ENCODE measurements at places on chromosomes 12 and 14.

- no peak for DNase-seq
Observed at GRCh38 chr12:49961993-49962764, 507 bp downstream of the AQP5 start.

- no peak for DNase-seq
Observed at GRCh38 chr12:21568115-21568514, 36.5 kb downstream of the GYS2 start.

DNA sequence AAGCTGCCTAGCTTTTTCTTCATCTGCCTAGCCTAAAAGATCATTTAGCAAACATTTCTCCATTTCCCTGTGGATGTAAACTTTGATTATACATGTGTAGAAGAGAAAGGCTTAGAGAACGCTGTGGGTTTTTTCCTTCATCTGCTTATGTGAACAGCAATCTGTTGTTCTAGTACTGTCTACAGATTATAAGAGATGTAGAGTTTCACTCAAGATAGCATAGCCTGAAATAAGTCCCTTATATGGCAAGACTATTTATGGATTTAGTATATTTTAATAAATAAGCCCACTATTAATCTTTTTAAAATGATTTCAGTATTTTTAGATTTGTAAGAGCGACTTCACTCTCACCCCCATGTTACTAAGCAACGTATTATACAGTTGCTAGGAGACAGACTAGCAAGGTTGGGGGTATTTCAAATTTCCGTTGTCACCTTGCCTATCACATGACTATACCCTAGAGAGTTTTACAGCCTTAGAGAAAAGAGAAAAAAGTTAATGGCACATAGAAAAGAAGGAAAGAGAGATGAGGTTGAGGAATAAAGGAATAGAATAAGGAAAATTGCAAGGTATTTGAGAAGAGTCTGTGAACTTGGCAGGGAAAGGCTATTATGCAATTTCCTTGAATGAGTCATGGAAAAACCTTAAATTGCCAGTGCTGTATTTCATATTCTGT, 12.2 kb upstream of the TUBA1A start:
- no peak for DNase-seq

DNA sequence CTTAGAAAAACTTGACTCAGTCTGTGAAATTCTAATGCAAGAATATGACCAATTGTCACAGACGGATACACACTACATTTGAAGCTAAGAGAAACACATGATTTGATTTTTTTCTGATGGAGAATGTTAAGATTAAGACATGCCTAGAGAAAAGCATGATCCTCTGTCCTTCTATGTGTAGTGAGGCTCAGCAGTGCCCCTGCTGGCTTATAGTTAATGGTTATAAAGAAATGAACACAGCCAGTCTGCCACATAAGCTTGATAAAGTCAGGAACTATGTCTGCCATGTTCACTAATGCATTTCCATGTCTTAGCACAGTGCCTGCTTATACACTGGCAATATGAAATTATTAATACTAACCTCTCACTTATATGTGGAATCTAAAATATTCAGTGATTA, 168.1 kb upstream of the DAAM1 start:
- DNase-seq, result no peak

DNA sequence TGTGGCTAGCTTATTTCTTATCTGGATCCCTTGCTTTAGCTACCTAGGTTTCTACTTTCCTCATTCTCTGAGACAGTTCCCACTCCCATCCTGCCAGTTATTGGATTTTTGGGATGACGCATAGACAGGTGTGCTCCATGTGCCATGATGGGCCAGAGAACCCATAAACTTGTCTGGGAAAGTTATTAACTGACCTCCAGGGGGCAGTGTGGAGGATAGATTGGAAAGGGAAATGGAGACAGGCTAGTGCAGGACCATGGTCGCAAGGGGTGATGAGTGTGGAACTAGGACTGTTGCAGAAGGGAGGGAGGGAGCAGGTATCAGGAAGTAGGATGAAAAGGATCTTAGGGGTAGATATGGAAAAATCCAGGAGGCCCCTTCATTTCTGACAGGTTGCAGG, 80.3 kb downstream of the ESRRB start:
- DNase-seq, result no peak

DNA sequence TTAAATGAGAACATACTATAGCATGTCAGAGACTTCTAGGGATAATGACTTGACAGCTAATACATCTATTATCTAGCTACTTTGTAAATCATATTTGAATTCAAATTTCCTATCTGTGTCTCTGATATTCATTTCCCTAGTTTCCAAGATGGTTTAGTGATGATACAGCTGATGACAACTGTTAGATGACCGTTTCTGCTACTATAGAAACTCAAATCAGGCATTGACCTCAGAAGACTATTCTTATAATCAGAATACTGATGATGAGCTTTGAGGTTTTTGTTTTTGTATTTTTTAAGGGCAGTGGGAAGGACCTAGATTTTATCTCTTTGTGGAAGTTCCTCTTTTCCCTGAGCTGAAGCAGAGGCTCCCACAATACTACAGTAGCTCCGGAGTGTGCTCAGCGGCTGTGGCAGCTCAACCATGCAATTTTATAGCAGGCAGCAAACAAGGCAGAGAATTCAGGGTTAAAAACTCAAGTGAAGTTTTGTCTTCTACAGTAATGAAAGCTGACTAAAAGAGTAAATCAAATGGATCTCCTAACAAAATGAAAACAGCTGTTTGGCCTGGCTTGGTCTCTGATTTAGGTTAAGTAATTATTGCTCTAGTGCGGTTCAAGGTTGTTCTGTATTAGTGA, 145.1 kb downstream of the SLC25A21 start:
- DNase-seq, result no peak

DNA sequence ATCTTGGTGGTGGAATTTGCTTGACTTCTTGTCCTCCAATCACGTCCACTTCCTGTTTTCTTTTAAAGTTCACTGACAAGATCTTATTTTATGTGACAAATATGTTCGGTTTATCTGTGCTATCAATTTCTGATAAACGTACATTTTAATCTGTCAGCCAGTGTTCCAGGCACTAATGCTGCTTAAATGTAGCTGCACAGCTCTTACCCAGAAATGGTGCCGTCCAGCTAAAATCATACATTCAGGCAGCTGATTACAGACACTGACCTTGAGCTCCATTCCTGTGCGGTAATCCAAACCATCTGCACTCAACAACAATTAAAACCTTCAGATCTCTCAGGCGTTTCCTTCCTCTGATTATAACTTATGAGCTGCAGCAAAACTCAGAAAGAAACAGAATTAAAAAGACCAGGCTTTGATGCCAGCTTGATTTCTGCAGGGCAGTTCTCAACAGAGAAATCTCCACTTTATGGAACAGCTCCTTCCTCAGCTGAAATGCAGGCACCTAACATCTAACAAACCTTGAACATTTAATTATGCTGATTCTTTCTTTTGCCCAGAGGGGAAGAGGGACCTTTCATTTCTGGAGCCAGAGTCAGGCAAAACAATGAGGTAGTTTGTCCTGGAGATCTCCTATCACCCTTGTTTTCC, 26.4 kb upstream of the RASSF3 start:
- DNase-seq, result no peak

DNA sequence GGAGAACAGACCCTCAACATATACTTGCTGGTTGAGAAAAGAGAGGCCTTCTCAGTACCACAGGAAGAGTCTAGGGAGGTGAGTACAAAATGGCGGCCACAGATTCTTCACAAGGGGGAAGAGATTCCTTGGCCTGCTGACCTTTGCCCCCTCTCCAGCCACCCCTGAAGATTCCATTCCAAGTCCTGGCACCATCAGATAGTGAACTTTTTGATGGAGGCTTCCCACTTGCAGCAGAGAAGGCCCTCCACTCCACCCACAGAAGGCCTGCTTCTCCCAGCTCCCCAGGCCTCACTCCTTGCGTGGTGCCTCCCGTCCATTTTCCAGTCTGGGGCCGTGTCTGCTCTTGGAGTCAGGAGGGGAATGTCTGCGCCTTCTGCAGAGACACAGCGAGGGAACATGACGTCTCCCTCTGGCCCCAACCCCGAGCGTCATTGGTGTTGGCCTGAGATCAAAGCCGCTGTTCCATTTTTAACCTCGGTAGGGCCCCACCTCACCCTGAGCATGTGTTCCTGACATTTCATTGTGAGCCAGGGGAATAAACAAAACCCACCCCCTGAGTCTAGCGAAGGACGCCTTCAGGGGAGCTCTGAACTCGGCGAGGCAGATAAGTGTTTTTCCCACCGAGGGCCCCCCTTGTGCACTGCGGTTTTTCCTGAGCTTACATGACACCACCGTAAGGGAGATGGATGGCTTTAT, 268.7 kb upstream of the TBX3 start:
- no peak for DNase-seq

DNA sequence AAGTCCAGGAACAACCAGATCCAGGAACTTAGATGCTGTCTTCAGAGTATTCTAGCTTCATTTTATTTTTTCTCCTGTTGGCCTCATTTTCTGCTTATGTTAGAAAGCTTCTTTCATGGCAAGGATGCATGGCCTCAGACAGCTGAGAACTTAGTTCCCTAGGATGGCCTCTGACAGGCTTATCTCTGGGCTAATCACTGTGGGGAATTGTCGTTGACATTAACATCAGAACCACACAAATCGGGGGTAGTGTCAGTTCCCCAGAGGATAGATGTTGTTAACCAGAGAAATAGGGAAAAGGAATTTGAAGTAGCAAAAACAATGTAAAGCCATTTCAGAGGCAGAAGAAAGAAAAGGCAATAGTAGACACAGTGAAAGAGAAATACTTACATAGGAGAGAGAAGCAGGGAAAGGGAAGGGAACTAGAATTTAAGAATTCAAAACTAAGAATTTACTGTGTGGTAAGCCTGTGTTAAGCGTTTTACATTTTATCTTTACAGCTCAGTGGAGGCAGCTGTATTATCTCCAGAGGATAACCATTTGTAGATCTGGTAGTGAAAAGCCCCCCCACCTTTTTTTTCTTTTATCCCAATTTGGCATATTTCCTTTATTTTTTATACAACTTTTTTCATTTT, 21.8 kb downstream of the FUT8 start:
- DNase-seq, result no peak

- peak; percentile 11 for DNase-seq
Observed at GRCh38 chr12:103503546-103504480, 8.0 kb upstream of the C12orf42 start.

GRCh38 chr14:70278281-70278680, 81.2 kb downstream of the COX16 start:
- DNase-seq, result no peak

DNA sequence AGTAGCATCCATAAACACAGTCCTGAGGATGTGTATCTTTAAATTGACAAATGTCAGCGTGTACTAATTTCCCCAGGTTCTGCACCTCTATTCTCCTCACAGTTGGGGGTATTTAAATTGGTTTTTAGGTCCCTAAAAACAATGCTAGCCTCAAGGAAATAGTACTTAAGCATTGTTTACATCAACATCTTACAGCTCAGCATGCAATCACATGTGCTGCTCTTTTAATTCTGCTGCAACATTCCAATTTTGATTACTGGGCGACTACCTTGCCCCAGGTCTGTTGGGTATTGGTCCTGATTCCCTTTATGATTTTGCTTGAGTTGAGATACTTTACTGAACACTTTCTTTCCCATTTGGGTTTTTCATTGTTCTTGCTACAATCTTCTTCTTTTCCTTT, 616.6 kb downstream of the CCER1 start:
- DNase-seq, result no peak

DNA sequence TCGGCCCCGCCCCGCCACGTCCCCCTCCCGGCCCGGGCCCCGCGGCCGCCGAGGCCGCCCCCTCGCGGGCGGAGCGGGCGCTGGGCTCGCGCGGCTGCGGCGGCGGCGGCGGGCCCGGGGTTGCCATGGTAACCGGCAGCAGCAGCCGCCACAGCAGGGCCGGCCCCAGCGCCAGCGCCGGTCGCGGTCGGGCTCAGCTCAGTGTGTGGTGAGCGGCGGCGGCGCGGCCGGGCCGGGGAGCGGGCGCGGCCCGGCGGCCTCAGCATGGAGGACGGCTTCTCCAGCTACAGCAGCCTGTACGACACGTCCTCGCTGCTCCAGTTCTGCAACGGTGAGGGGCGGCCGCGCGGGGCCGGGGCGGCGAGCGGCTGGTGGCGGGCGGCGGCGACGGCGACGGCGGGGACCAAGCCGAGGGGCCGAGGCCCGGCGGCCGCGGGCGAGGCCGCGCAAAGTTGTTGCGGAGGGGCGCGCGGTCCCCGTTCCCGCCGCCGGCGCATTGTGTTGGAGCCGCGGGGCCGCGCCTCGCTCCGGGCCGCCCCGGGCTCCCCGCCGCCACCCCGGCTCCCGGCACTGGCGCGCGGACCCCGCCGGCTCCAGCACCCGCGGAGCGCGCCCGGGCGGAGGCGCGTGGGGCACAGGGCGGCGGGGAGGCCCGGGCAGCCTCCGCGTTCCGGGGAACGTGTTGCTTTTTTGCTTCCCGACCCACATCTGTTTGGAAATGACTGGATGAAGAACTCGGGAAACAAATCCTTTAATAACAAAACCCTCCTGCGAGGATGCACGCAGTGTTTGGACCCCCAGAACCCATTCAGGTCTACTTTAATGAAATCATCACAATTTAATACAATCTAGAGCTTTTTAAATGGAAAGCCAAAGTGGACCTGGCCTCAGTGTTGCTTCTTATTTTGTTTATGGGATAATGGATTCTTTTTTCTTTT, at the start of gene EML1:
Gene EML1 (plus strand): TSS at position 201 of the 938 bp plus-strand sequence. CDS start 64 bp downstream, at position 265.
- peak; percentile 25 for DNase-seq

GRCh38 chr12:85779768-85780167, 56.4 kb downstream of the RASSF9 start:
- DNase-seq, result no peak

DNA sequence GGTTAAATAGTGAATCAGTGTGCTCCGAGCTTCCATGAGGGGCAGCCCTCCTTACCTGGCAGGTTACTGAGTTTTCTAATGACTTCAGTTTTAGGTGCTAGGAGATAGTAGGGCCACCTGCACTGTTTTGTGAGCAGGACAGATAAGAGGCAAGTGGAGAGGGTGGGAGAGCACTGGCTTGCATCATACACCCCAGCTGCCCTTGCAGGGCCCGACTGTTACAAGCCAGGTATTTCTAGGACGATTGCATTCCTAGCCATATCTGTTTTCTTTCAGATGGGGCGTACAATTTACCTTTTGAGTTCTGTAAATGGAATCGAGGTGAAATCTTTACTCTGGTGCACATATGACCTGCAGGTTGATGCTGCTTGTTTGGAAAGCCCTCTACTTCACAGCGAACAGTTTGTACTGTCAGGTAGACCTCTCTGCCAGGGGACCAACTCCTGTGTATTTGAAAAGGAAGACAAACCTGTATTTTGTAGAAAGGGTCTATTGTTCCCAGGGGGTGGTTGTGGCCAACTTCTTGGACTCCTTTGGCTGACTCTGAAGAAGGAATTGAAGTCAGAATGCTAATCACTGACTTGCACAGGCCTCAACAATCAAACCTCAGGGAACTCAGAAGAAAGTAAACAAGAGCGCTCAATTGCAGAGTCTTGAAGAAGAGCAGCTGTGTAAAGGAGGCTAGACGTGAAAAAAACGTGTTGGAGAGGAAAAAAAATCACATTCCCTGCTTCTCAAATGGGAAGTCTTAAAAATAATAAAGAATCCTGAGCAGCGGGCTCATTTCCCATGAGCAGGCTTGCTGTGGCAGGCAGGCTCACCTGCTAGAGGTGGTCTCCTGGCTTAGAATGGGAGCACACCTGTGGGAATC, 57.3 kb downstream of the ETV6 start:
- no peak for DNase-seq
